ENCODE measurements at places on chromosomes 11 and 22.
A peak's percentile ranks its signal among the peaks of the same experiment; 100 is the strongest.

- DNase-seq = no peak
These were observed 1089.1 kb downstream of the TBC1D22A start for GRCh38 chr22:47851586-47851985.

GRCh38 chr11:48341466-48341865, 16.7 kb downstream of the OR4C3 start:
- DNase-seq = no peak

DNA sequence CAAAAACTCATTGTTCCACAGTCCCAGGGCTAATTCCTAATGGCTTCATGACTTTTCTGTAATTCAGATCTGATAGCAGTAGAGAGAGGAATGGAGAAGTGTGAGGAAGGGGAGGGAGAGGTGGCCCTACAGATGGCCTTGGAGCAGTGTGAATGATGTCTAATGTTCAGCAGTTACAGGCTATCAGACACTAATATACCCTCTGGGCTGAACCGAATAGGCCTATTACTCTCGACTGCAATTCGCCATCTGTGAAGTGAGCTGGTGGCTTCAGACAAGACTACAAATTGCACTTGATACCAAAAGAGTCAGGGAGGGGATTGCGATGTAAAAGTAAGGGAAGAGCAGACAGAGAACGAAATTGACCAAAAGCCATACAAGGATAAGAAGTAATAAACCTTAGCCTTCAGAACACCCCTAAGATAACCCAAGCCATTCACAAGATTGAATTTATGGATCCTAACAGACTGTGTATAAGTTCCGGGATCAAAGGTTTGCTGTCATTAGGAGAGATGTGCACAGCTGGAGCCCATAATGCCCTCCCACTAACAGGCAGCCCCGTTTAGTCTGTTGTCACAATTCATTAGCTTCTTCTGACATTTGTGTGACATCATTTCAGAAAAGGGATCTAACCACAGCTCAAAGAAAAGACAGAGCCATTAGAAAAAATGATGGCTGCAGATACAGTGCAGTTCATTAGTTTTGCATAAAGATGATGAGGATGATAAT, 642.4 kb upstream of the API5 start:
- no peak for DNase-seq

- DNase-seq = peak; percentile 51
These were observed 17.3 kb downstream of the EPS8L2 start for GRCh38 chr11:723120-723883.

DNA sequence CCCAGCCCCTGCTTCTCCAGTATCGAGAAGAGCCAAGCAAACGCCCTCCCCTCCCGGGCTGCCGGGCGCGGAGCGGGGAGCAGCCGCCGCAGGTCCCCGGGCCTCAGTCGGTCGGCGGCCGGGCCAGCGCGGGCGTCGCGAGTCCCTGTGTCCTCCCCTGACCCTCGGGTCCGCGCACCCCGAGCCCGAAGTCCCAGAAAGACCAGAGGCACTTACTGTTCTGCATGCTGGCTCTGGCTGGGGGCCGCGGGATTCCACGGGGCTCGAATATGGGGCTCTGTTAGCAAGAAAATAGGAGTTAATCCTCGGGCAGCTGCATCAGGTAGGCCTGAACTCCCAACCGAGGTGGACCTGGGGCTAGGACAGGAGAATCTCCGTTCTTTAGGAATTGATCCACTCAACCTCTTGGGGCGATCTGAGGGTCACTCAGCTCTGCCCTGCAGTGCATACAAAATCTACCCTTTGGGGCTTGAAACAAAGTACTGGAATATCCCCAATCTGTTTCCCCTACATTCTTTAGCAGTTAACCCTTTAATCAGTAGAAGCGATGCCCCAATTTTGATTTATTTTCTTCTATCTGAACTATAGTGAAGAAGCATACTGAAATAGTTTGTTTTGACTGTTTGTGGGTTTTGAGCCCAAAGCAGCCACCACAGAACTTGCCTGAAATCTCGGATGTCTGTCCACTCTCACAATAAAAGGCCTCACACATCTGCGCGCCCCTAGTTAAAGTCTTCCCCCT, 4.8 kb downstream of the PAX6 start:
- no peak for DNase-seq

DNA sequence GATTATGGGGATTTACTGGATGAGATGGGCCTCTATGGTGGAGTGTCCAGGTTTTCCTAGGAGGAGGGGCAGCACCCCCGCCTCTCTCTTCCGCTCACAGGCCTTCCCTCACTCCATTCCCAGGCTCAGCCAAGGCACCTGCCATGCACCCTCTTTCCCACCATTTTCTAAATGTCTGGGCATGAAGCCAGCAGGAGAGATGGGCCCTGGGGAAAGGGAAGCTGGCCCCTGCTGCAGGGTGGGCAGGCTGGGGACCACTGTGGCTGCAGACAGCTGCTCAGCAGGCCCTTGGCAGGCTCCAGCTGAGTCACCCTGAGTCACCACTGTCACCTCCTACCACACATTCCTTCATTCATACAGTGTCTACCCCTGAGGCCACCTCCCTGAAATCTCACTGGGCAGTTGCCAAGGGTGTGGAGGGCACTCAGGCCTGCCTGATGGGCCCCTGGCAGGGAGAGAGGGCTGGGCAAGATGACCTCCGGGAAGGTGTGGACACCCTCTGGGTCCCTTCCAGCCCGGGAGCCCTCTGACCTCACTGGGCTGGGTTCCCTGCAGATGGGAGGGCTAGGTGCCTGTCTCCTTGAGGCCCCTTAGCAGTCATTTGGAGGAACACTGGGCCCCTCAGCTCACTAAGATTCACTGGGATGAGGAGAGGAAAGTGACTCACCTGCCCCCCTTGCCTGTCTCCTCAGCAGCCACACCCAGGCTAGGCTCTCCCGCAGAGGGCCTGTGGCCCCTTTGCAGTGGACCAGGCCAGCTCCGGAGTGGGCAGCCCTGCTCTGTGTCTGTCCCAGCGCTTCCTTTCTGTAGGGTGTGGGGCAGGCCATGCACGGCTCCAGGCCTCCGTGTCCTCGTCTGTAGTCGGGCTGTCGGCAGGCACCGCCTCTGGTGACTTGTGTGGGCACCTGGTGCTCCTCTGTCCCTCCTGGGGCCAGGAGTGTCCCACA, 7.8 kb downstream of the MYEOV start:
- DNase-seq = peak; percentile 20
